Esophagus squamous epithelium (tissue), 5 donors: ENCODE measurements at places on chromosomes 11 and 22.
A peak's percentile ranks its signal among the peaks of the same experiment; 100 is the strongest.

- DNase-seq, result no peak
These were observed 717 bp downstream of the MRGPRE start for GRCh38 chr11:3231550-3231850.

GRCh38 chr11:76419896-76420295 lies 24.9 kb upstream of the EMSY start:
- DNase-seq, result no peak

GRCh38 chr11:68948496-68948895 lies 32.3 kb downstream of the MRGPRD start:
- DNase-seq, result no peak

DNA sequence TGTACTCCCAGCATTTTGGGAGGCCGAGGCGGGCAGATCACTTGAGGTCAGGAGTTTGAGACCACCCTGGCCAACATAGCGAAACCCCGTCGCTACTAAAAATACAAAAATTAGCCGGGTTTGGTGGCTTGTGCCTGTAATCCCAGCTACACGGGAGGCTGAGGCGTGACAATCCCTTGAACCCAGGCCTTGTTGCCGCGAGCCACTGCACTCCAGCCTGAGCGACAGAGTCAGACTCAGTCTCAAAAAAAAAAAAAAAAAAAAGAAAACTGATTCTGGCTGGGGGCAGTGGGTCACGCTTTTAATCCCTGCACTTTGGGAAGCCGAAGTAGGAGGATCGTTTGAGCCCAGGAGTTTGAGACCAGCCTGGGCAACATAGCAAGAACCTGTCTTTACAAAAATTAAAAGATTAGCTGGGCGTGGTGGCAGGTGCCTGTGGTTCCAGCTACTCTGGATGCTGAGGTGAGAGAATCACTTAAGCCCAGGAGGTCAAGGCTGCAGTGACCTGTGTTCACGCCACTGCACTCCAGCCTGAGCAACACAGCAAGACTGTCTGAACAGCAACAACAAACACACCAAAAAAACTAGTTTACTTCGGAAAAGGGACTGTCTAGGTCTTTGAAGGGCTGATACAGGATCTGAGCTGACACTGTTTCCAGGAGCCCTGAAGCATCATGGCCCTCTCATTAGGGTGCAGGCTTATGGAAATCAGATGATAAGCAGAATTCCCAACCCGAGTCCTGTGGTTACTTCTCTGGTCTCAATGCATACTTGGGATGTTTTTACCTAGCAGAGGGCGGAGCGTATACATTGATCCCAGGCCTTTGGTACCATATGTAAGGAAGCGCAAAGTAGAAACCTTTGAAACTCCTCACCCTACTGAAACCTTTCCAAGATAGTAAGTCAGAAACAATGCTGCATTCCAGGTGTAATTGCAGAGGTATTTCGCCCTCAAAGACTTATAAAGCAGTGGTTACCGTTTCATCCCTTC lies 1.8 kb upstream of the CHKB start:
- DNase-seq, result no peak

DNA sequence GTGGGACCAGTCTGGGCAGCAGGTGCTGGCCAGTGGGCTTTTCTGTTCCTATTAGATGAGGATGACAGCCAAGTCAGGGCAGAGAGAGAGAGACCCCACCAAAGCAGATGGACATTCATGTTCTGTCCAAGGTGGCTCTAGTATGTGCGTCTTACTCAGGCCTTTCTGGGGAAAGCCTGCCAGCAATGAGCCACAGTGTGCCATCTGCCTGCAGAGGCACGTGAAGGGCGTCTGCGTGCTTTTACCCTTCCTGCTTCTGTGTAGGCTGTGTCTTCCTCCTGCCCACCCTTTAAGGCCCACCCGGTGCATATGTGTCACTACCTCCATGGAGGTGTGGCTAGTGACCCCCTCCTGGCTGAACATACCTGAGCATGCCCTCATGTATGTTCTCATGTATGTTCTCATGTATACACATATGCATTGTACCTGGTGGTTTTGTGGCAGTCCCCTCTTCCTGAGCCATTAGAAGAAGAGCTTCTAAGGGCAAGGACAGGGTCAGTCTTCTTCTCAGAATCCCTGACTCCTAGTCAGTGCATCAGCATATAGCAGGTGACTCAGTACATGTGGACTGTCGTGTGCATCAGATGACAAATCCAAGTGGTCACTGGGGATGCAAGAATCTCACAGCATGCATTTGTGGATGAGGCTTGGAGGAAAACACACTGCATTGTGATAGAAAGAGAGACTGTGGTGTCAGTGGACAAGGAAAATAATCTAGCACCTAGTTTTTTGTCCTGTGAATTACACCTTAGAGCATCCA lies 90.4 kb upstream of the YWHAH start:
- DNase-seq, result no peak

DNA sequence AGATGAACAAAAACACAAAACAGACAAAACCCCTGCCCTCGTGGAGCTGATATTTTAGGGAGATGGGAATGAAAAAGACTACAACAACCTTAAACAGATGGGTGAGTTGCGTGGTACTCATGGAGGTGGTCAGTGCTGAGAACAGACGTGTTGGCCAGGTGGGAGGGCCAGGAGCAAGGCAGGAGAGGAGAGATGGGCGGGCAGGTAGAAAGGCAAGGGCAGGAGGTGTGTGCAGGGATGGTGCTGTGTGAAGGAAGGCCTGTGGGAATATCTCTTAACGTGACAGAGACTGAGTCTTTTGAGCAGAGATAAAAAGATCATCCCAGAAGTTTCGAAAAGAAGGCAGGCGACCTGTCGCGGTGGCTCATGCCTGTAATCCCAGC lies 7.0 kb downstream of the GAL start:
- no peak for DNase-seq

- no peak for DNase-seq
These were observed 216.3 kb upstream of the MTNR1B start for GRCh38 chr11:92753161-92753560.

DNA sequence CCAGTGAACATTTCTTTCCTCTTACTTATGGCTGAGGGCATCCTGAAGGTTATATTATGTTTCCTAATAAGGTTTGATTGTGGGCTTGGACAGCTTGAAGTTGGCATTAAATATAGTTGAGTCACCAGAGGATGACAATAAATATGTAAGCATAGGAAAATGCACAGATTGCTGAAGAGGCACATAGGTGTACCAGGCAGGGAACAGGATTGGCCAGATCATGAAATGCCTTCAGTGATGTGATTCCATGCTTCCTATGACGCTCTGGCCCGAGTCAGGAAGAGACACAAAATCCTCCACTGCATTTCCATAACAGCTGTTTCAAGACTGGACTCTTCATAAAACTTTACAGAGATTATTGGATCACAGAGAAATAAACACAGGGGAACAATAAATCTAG lies 41.4 kb upstream of the SYN3 start:
- DNase-seq, result no peak

DNA sequence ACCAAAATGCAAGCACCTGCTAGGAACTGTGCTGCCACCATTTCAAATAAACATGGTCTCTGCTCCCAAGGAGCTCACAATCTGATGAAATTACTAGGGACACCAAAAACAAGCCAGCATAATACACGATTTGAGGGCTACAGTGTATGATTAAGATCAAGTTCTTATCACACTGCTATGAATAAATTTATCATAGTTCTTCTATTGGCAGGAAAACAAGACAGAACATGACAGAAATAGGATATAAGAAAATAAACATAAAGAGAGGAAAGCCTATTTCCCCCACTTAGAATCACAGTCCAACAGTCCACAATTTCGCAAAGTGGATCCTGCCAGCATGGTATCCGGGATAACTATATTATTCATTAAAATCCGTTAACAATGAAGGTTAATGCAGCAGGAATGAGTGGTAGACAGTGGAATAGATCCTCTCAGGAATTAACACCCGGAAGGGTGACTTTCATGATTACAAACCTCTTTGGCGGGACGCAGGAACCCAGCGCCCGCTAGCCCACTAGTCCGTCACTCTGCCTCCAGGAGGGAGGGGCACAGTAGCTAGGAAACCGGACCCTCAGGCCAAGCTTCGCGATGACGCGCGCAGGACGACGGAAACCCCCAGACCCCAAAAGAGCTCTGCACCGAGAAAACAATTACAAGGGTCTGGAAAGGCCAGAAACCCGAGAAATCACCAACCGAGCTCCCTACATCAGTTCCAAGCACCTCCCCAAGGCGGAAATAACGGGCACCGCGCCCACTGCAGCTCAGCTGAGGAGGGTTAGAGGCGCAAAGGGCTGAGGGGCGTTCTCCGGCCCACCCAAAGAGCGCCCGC lies 607 bp downstream of the CCDC82 start:
- no peak for DNase-seq

DNA sequence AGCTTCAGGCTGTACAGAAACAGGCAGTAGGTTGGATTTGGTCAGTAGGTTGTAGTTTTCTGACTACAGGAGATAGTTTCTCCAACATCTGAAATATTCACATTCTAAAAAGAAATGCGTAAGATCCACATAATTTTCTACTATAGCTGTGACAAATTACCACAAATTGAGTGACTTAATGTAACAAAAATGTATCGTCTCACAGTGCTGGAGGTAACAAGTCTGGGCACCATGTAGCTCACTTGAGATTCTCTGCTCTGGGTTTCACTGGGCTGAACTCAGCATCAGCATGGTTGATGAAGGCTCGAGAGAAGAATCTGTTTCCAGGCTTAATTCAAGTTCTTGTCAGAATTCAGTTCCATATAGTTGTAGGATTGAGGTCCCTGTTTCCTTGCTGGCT lies 350.9 kb upstream of the CCDC179 start:
- no peak for DNase-seq

GRCh38 chr11:68355471-68355870 lies 43.1 kb downstream of the LRP5 start:
- DNase-seq, result no peak

- DNase-seq, result peak; percentile 34
These were observed 6.8 kb upstream of the FAM111A start for GRCh38 chr11:59135648-59136461.
